Parietal lobe (tissue), 2 donors: ENCODE measurements at places on chromosomes 6 and 20. TPM values are rescaled to one million over a fixed set of nuclear protein-coding genes. Genes with fewer than 3 reads are reported as not detected.

Gene TSPO2
- not detected for total RNA-seq

Gene PNPLA1
- not detected for total RNA-seq

Gene TSHZ2
- 1.9 TPM for total RNA-seq

Gene MAS1
- 0.31 TPM for total RNA-seq

Gene CD2AP
- total RNA-seq, result 33.2 TPM

Gene NNAT
- total RNA-seq, result 333 TPM

Gene CD24
- total RNA-seq, result 943 TPM

Gene GJE1
- not detected for total RNA-seq

Gene MYBL2
- 2.2 TPM for total RNA-seq

Gene C20orf202
- total RNA-seq, result 1.3 TPM

Gene F13A1
- total RNA-seq, result 2.5 TPM

Gene CEP43
- 35.7 TPM for total RNA-seq

Gene UBE2C
- total RNA-seq, result 10.6 TPM

Gene GPR6
- 1.3 TPM for total RNA-seq

Gene CCNC
- 92.0 TPM for total RNA-seq

Gene SHLD1
- 5.3 TPM for total RNA-seq

Gene ARFGEF3
- total RNA-seq, result 84.8 TPM

Gene APCDD1L
- total RNA-seq, result not detected

Gene FILIP1
- 2.2 TPM for total RNA-seq

Gene HLA-DMB
- total RNA-seq, result 0.31 TPM

Gene CFB
- 1.9 TPM for total RNA-seq

Gene CYP24A1
- not detected for total RNA-seq
